ENCODE measurements at places on chromosomes 12 and 14.
A peak's percentile ranks its signal among the peaks of the same experiment; 100 is the strongest.

DNA sequence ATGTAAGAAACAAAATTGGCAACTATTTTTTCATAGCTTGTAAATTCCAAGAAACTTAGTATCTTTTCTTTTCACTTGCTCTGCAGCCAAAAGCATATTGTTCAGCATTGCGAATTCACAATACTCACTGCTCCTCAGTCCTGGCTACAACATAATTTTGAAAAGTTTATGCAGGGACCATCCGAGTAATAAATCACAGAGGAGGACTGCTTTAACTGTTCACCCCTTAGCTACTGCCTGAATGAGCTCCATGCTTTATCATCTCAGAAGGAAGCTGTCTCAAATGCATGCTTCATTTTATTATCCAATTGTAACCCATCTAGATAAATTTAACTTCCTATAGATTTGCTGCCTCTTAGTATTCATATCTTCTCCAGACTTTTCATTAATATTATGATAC is 827.8 kb downstream of the DIO2 start:
- DNase-seq, result no peak

DNA sequence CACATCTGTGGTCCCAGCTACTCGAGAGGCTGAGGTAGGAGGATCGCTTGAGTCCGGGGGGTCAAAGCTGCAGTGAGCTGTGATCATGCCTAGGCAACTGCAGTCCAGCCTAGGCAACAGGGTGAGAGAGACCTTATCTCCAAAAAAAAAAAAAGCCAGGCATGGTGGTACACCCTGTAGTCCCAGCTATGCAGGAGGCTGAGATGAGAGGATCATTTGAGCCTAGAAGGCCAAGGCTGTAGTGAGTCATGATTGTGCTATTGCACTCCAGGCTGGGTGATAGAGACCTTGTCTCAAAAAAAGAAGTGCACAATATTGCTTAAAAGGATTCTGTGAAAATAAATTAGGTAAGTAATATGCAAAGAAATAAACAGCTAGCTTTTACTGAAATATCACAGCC is 17.0 kb downstream of the NAA25 start:
- DNase-seq, result no peak

DNA sequence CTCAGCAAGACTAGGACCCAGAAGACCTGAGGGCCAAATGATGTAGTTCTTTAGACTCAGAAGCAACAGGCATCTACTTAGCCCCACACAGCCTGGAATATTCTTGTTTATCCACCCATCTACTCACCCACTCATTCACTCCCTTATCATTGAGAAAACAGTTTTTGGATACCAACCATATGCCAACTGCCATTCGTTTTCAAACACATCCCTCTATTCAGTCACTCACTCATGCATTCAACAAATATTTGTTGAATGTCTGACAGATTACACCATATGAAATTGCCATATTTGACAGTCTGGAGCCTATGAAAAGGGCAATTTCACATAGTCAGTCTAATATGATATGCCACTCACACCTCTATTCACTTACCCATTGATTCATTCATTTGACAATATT is 103.2 kb downstream of the NT5DC3 start:
- no peak for DNase-seq

- peak; percentile 14 for DNase-seq
These were observed 825 bp upstream of the CCDC85C start for GRCh38 chr14:99604766-99605298.

DNA sequence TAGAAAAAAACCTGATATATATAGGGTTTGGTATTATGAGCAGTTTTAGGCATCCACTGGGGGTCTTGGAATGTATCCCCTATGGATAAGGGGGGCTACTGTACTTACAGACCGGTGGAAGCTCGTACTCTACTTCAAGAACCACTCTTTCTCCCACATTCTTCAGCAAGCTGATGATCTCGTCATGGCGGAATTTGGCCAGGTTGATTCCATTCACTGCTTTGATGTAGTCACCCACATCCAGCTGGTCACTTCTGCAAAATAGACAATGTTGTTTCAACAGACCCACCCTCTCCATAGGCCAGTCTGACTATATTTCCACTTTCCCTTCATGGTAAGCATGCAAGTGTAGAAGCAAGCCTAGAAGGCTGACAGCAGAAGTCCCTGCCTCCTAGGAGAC is 139.9 kb downstream of the GRIP1 start:
- no peak for DNase-seq

DNA sequence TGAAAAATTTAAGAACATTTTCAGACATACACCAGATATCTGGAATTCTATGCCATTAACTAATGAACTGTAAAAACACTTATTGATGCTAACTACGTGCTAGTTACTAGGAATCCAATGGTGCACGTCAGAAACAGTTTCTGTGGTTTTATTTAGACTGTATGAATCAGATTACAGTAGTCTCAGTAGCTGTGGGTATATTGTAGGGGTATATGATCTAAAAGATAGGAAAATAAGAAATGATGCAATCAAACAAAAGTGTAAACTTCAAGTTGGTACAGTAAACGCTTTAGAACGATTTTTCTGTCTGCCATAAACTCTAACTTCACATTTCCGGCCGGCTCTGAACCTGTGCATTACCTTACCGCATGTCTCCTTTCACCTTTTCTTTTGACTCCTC is 2.3 kb downstream of the ABCC9 start:
- DNase-seq, result no peak

DNA sequence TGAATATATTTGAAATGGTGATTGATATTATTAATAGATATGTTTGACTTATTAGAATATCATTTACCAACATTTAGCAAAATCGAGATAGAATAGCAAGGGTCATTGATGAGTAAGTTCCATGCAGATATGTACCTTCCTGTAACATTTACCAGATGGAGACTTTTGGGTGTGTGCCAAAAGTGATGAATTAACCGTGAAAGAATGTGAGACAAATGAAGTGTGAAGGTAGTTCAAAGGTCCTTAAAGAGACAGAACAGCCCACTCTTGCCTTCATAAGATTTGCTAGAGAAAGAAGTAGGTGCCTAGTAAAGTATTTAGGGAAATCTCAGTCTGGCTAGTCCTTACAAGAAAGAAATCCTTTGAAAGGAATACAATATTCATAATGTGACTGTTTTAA is 45.5 kb downstream of the FGD4 start:
- DNase-seq, result no peak

GRCh38 chr12:25052914-25053211 is 104.0 kb upstream of the BCAT1 start:
- no peak for DNase-seq

DNA sequence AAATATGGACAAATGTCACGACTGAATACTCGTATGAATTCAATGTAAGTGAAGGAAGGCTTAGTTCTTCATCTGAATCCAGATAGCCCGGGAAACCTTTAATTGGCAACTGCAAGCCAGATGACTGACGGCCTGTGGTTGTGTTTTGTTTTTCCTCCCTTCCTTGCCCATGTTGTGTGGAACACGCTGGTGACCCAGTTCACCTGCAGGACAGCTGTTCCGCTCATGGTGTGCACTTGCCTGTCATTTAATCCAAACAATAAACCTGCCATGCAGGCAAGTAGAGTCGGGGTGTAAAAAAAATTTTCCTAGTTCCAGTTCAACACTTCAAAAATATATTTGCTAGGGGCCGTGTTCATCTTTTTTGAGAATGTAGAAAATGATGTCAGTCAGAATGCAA is 88.0 kb downstream of the TMEM132D start:
- DNase-seq, result no peak

DNA sequence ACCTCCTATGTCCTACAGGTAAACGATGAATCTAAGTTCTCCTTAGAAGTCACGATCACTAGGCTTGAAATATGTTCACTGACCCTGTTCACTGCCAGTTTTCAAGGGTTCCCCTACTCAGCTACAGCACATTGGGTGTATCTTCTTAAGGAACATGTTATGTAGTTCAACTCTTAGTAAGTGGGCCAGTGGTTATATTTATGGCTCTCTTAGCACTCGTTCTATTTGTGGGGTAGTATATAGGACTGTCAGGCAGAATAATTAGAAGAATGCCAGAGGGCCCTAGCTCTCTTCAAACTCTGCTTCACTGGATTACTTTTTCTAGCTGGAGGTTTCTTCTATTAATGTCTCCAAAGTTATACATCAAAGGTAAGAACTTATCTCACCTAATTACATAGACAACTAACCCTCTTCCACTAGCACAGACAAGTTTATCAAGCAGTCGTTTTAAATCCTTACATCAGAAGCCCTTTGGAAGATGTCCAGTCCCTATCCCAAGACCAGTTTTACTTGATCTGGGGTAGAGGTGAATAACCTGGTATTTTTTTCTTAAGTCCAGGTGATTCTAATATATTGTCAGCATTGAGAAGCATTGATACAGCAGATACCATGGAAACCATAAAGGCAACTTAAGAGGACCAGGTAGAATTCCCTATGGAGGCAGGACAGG is 39.6 kb downstream of the ZFYVE26 start:
- no peak for DNase-seq

DNA sequence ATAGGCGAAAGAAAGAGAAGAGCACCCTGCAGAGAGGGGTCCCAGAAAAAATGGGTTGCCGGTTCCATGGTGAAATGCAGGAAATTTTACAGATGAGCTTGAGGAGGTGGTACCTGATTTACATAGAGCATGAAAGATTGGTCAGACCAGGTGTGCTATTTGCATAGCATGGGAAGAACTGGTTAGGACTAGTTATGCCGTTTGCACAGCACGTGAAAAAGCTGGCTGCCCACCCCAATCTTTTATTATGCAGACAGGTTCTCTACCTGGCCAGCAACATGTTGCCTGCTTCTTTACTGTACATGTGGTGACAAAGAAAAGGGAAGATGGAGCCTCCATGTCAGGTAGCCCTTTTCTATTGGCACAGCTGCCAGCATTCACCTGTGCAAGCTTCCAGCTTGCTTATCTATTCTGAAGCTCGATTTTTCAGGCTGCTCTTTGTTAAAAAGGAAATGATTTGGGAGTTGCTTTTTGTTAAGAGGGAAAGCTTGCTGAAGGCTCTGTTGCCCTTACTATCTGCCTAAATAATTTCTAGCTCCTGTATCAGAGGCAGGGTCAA is 62.9 kb upstream of the ELK3 start:
- no peak for DNase-seq

All from stimulated activated CD4-positive, alpha-beta T cell treated with anti-CD3 and anti-CD28 coated beads, Interleukin-12 subunit alpha, Interleukin-12 subunit beta, amount 100 ng/mL, for 48 hours (primary cell).